ENCODE measurements at places on chromosomes 4 and X.

DNA sequence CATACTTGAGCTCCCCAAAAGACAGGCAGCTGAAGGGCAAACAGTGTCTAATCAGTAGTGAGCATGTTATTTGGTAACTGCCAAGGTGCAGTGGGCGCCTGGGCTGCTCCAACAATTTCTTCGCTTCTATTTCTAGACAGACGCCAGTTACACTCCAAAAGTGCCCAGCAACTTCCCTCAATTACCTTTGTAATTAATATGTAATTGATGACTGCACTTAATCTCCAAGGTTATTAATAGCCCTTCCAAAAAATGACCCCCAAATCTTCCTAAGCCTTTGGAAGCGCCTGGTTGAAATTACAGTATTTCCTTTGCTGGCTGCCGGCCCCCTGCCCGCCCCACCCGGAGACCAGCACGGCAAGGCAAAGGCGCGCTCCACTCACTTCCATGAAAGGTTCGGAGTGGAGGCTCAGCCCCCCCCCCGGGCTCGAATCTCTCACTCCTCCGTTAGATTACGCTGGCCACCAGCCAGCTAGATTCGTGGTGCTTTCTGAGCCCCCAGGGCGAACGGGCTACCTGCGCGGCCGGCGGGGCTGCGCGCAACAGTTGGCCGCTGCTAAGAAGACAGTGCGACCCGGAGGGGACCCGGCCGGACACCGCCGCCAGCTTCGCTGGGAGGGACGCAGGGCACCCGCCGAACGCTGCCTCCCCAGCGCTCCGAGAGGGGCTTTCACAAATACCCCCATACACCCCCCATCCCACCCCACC, 1.9 kb downstream of the GPC4 start:
- no peak for DNase-seq

DNA sequence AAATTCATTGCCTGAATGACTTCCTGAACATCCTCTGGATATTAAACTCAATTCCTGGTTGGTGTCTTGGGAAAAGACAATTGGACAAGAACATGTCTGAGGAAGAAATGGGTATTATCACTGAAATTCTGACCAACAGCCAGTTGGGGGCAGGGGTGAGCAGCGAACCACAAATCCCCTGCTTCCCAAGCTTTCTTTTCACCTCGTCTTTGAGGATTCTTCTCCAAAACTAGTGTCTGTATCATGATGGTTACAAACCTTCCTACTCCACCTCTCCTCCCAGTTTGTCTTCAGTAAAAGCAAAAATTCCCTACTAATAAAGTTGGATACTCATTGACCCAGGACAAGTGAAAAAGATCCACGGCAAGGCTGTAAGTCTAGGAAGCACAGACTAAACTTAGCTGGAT, 48.3 kb upstream of the WDR1 start:
- no peak for DNase-seq

DNA sequence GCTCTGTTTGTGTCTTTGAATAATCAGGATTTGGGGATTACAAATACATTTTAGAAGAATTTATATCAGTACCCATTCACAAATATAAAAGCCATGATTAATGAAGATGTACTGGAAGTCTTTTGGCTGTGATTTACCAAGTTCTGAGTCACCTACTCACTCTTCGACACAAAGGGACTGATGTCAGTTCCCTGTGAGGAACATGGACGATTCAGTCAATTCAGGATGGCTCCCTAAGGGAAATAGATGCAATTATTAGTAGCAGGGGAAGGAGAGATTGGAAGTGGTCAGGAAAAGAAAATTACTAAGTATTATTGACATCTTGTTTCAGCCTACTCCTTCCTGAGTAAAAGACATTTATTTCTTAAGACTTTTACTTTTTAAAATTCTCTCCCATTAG, 550.7 kb upstream of the SLIT2 start:
- no peak for DNase-seq

GRCh38 chr4:155906554-155907247, 3.2 kb downstream of the TDO2 start:
- no peak for DNase-seq

DNA sequence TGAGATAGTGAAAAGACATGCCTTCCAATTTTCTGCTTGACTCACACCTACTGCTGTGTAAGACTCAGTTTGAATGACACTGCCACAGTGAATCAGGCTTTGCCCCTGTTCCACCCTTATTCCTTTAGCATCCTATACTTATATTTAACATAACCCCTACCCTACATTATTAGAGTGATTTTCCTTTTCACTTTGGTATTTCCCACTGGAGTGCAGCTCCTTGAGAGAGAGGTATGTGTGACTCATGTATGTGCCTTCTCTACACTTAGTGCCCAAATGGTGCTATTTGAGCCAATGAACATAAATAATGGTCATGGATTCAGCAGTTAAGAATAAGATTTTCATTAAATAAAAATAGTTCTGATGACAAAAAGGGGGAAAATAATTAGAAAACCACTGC, 69.5 kb downstream of the RRAGB start:
- DNase-seq: no peak

DNA sequence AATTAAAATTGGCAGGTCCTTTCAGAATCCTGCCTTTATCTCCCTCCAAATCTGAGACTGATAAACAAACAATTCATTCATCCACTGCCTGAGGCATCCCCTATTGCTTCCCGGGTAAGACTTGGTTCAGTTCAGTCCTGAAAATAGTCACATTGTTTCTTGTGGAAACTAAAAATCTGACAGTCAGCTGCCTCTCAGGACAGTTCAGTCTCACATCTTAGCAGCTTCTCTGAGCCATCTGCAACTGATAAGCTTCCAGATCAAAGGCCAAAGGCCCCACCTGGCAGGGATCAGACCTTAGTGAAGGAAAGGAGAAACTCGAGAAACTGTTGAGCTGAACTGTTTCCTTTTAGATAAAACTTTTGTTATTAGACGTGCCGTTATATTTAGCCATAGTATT, 264.5 kb downstream of the IL15 start:
- no peak for DNase-seq

DNA sequence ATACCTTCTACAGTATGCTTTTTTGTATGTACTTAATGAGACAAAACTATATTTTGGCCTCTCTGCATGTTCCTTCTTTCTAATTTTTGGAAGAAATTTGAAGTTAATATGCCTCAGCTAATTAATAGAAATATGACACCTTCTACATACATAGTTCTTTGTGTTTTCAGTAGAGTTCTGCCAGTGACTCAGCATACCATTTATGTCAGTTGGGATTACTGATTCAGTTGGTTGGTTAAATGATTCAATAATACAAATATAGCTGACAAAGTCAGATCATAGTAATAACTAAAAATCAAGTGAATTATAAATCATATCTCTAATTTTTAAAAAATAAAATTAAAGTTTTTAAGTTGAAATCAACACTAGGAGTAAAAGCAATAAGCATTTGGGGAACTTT, 16.8 kb downstream of the BTC start:
- DNase-seq: no peak

DNA sequence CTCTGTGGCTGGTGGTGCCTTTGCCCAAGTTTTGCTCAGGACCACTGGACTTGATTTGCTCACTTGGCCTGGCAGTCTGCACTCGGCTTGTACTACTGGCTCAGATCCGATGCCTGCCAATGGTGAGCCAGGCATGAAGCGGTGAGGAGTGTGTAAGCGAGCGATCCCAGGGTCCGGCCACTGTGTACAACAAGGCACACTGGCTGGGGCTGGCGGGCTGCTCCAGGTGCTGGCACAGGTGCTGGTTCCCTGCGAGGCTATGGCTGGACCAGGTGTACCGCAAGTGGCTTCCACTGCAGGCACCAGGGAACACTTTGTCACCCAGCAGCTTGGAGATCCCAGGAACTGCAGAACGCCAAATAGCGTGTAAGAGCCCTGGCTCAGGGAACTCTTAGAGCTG, 329.7 kb downstream of the CCSER1 start:
- no peak for DNase-seq

DNA sequence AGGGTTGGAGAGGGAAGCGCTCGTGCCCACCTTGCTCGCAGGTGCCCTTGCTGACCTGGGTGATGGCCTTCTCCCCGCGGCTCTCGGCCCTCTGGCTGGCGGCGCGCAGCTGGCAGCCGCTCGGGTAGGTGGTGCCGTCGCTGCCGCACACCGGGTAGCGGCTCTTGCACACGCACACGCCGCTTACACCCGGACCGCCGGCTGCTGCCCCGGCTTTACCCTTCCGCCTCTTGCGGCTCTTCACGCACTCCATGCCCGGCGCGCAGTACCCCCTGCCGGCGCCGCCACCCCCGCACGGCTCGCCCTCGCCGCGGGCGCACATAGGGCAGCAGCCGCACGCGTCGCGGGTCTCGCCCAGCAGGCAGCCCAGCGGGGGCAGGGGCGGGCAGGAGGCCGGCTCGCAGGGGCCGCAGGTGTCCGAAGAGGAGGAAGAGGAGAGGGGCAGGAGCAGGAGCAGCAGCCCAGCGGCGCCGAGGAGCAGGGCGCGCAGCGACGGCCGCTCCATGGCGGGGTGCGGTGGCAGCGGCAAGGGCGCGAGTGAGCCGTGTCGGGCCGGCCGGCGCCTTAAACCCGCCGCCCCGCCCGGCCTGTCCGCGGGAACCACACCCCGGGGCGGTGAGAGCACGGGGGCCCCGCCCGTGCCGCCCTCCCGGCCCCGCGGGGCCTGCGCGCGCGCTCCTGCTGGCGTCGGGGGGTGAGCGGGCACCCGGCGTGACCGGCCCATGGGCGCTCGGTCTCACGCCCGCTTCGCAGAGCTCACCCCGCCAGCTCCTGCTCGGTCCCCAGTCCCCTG, at the start of gene IGFBP7:
IGFBP7 (minus strand) TSS at position 539 of the 793 bp plus-strand sequence; CDS start at position 505, 34 bp downstream.
- no peak for DNase-seq

DNA sequence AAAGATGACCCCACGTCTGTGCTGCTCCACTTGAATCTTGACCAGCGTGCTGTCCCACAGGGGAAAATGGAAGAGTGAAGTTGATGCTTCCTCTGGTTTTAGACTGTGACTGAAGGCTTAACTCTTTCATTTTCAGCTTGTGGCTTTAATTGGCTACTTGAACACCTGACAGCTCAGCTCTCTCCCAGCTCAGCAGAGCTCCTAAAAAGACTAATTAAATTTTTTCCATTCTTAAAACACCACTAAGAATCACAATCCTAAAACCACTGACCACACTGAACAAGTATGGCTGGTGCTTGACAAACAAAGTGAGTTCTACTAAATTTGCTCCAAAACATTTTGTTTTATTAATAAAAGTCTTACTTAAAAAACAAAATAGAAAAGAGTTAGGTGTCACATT, 71.7 kb downstream of the SRPX start:
- DNase-seq: no peak

GRCh38 chr4:84875636-84876371, 90.7 kb downstream of the WDFY3 start:
- no peak for DNase-seq

DNA sequence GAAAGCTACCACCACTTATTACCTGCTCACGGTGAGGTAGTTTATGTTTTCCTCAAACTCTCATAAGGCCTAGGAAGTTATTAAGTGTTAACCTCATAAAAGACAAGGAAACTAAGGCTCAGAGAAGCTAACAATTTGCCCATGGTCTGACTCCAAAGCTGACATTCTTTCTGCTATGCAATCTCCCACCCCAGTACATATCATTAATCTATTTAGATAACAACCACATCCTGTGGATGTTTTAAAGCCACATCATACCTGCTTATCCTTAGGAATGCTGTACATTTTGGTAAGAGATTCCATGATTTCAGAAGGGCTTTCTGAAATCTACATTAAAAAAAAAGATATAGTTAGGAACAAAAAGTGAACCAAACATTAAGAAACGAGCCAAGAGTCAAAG, 55.4 kb downstream of the HUWE1 start:
- DNase-seq: no peak

DNA sequence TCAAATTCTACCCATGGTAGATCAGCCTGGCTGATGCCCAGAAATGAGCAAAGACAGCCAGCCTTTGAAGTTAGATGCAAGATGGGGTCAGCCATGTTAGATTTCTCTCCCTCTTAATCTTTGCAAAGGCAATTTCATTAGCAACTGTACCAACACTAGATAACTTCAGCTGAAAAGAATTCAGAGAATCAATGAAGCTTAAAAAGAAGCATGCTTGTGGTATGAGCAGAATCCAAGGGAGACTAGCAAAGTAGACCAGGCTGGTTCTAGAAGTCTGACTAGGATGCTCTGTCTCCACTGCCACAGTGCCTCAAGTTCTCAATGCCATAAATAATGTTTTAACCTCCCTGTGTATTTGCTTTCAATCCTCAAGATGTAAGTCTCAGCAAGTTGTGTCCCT, 247.3 kb downstream of the SLC7A11 start:
- no peak for DNase-seq

GRCh38 chr4:106914223-106914622, 121.9 kb downstream of the DKK2 start:
- no peak for DNase-seq

DNA sequence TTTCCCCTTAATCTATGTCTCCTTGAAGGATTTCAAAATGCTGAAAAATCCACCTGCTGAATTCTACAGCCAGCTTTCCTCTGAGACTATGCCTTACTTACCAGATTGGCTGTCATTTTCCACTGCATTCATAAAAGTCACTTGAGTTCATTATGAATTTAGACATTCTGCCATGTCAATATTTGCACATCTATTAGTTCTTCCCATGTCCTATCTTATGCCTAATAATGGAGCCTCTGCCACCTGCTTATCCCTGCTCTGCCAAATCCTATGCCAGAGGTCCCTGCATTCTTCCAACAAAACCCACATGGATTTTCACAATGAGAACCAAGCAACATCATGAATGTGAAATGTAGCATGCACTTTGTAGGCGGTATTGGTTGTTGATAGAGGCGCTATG, 42.6 kb downstream of the GASK1B start:
- DNase-seq: no peak

DNA sequence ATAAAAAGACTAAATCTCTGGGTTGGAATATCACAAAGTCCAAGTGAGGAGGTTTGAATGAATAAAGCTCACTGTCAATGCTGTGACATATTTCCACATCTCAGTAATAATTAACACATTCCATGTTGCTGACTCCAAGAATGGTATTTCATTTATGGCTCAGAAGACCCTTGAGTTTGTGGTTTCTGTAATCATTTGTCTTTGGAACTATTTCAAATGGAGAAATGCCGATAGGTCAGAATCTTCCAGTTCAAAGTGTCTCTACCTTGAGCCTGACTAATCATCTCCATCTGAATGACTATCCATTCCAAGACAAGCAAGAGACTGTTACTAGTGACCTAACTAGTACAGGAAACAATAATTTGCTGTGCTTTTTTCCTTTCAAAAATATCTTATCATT, 24.2 kb upstream of the SLC2A9 start:
- no peak for DNase-seq

- DNase-seq: no peak
Observed at GRCh38 chr4:75727073-75727472, 2.7 kb downstream of the USO1 start.

DNA sequence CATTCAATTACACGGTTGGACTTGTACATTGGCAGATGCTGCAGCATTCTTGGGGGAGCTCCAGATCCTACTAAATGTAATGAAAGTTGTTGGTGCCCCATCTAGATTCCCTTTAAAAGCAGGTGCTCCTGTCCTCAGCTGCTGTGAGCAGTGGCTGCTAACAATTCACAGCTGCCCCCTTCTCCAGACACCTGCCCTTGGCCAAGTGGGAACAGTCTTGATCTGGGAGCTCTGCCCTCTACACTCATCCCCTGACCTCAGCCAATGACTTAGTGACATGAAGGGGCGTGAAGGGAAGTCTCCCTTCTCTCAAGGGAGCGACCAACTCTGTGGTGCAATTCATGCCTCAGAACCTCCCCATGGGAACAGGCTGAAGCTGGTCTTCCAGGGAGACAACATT, 125.7 kb downstream of the EIF4E start:
- DNase-seq: no peak

GRCh38 chr4:2354118-2354517, 64.3 kb downstream of the ZFYVE28 start:
- DNase-seq: no peak

GRCh38 chr4:183959319-183960045, 54.4 kb downstream of the STOX2 start:
- DNase-seq: no peak

- no peak for DNase-seq
Observed at GRCh38 chr4:78551420-78552351, at the start of gene ANXA3. ANXA3 (plus strand) TSS chr4:78551770; CDS start chr4:78554474, 2,704 bp downstream.
